Natural killer cell (primary cell): ENCODE measurements at places on chromosomes 1 and 21. TPM values are rescaled to one million over a fixed set of nuclear protein-coding genes. Genes with fewer than 3 reads are reported as not detected.

Gene HAX1
- total RNA-seq: 40.0 TPM

Gene NES
- not detected for total RNA-seq

Gene TEKT2
- not detected for total RNA-seq

Gene OR10K1
- total RNA-seq: not detected

Gene MIXL1
- 0.58 TPM for total RNA-seq

Gene SLC30A1
- 12.1 TPM for total RNA-seq

Gene RNU1-3
- total RNA-seq: 3,261 TPM

Gene CAMSAP2
- total RNA-seq: 0.89 TPM

Gene FTCD
- not detected for total RNA-seq

Gene ITPKB
- 133 TPM for total RNA-seq
